ENCODE measurements at places on chromosomes 7 and 10.
A peak's percentile ranks its signal among the peaks of the same experiment; 100 is the strongest.

DNA sequence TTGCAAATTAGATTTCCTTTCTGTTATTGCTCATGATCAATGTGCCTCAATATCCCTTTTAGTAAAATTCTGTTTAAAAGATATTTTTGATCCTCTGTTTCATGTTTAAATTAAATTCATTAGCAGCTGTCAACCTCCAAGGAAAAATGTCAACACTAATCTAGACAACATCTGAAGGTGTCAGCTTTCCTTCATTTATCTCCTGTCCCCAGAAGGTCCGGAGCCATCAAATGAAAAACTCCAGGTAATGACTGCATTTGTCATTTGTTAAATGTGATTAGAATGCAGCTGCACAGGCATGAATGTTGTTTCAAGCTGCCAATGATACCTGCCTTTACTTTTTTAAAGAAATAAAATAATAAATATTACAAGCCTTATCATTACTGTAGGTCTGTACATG lies 463.7 kb upstream of the SEMA3A start:
- DNase-seq: no peak

DNA sequence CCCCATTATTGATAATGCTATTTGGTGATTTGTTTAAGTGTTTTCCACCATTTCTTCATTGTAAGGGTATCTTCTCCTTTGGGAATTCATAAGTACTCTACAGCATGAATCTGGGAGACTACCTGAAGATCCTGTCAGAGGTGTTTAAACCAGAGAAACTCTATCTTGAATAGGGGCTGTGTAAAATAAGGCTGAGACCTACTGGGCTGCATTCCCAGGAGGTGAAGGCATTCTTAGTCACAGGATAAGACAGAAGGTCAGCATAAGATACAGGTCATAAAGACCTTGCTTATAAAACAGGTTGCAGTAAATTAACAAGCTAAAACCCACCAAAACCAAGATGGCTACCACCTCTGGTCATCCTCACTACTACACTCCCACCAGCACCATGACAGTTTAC lies 13.4 kb upstream of the OR2A5 start:
- no peak for DNase-seq

GRCh38 chr7:34019301-34019790 lies 114.0 kb downstream of the BMPER start:
- no peak for DNase-seq

DNA sequence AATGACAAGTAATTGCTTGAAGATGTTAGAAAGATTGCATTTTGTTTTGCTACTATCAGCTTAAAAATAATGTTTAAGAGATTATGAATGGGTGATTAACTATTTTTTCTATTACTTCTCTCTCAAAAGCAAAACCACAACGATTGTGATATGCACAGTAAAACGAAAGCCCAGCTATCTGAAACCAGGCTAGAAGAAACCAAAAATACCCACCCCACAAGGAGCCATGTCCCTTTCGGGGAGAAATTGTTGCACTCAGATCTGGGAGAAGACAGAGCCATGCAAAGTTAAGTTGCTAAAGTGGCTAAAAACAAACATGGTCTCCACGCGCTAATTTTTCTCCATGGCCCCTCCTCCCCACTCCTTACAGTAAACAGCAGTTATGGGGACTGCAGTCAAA lies 173.6 kb downstream of the RPS24 start:
- DNase-seq: no peak

DNA sequence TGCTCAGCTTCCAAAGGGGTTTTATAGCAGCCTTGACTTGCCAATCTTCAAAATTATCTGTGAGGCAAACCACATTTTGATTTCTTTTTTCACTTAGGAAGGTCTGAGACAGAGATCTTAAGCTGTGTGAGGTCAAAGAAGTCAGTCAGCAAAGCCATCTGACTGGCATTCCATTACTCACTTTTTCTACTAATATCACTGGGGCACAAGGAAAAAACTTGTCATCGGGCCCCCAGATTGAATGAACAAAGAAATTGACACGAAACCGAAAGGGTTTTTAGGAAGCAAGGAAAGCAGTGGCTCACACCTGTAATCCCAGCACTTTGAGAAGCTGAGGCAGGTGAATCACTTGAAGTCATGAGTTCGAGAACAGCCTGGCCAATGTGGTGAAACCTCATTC lies 78.5 kb upstream of the FRMD4A start:
- DNase-seq: no peak

DNA sequence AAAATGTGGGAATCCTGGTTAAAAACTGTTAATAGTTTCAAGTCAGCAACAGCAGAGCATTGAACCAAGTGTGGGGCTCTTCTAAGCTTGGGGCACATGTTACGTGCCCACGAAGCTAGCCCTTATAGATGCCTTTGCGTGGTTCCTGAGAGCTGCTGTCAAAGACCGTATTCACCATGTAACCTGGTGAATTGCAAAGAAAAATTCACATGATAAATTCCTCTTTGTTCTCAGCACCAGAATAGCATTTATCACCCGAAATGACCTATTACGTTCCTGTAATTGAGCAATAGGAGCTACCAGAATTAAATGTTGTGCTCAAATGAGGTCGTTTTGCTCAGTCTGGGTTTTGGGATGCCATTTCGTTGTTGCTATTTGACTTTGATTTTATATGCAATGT lies 202.6 kb upstream of the PRPS1L1 start:
- DNase-seq: no peak

- DNase-seq: no peak
Measured at GRCh38 chr7:4033996-4034395, 648.1 kb upstream of the FOXK1 start.

DNA sequence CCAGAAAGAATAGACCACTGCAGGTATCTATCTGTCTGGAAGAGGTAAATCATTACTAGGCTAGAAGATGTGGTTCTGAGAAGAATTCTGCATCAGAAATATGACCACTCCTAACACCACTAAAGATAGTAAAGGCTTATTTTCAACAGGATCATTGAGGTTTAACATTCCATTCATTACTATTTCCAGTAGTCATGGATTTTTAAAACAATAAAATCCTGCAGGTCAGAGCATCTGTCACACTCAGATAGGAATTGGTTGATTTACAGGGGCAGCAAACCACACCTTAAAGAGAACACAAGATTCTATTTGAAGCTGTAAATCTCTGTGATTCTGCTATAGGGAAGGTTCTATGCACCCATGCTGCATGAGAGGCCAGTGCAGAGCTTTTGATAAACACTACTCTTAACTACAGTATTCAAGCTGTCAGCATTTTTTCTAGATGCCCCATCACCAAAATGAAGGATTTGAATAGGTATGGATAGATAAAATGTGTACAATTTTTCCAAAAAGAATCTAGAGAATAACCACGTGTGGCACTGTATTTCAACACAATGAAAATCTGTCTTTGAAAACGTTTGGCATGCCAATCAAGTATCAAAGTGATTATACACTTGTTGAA lies 14.6 kb downstream of the LRRC17 start:
- DNase-seq: no peak

DNA sequence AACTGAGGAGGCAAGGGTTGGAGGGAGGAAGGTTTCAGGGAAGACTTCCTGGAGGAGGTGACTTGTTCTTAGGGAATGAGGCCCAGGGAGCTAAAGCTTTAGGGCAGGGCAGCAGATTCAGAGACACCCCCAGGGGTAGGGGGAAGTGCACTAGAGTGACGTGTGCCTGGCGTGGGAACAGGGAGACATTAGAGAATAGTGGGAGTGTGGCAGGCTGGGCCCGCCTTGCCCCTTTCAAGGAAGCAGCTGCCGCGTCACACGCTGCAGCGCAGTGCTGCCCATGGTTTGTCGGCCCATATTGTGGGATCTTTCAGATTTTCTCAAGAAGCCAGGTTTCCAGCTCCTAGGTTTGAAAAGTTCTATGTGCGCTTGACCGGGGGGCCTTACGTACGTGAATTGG lies 139.4 kb downstream of the LHPP start:
- DNase-seq: peak; percentile 16

- DNase-seq: no peak
Measured at GRCh38 chr7:39761449-39761848, 138.1 kb downstream of the RALA start.

GRCh38 chr7:96120445-96121225 lies 201.3 kb downstream of the SLC25A13 start:
- DNase-seq: no peak

GRCh38 chr10:124626759-124627380 lies 117.3 kb downstream of the FAM53B start:
- DNase-seq: peak; percentile 89

GRCh38 chr7:81514546-81514945 lies 255.3 kb downstream of the HGF start:
- DNase-seq: no peak

DNA sequence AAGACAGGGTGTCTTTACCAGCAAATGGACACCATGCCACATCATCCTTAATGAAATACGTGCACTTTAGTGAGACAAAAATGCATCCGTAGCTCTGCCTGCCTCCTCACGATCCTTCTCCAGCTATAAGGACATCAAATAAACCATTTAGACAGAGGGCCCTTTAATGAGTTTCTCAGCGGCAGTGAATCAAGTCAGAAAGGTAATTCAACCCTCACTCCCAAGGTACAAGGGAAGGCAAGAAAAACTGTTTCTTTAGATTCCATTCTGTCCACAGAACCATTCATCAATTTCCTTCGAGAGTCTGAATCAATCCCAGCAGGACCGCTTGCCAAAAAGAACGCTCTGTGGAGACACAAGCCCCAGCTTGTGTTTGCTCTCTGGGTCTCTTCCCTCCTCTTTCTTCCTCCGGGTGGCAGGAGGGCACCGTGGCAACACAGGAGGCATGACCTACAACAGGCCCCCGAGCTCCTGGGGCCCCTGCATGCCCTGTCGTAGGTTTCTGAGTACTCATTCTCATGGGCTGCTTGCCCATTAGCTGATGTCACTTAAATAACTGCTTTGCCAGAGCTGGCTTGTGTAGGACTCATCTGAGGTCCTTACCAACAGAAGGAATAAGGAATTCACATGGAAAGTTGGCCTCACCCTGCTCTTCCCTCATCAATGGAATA lies 297.8 kb upstream of the PRKCQ start:
- DNase-seq: no peak

DNA sequence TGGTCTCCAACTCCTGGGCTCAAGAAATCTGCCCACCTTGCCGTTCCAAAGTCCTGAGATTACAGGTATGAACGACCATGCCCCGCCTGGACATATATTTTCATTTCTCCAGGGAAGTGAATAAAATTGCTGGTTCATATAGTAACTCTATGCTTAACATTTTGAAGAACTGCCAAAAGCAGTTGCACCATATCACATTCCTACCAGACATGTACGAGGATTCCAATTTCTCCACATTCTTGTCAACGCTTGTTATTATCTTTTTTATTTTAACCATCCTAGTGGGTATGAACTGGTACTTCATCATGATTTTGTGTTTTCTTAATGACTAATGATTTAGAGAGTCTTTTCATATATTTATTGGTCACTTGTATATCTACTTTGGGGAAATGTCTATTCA lies 21.9 kb upstream of the CPN1 start:
- no peak for DNase-seq

DNA sequence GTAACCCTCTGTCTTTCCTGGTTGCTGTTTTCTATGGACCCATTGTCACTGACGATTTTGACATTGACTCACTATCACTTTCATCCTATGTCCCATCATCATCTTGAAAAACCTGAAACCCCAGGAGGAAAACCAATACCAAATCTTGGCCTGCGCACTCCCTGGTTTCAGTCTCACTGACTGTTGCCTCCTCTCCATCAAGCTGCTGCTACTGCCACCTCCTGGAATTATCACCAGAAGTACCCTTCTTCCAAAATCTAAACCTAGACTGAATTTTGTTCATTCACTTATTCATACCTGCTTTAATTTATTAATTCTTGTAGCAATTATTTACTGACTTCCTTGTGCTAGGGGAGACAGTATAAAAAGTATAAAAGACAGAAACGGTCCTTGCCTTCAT lies 44.5 kb upstream of the ACBD5 start:
- DNase-seq: no peak

DNA sequence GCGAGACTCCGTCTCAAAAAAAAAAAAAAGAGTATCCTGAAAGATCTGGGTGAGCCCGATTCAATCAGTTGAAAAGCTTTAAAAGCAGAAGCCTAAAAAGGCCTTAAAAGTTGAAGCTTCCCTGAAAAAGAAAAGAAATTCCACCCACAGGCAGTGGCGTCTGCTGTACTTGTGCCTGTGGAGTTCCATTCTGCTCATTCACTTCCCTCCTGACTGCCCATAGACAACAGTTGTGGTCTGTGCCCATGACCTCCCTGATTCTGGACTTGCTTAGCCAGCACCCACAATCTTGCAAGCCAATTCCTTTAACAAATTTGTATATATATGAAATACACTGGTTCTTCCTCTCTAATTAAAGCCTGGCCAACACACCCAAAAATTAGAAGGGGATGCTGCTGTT lies 141.7 kb downstream of the DLG5 start:
- no peak for DNase-seq

DNA sequence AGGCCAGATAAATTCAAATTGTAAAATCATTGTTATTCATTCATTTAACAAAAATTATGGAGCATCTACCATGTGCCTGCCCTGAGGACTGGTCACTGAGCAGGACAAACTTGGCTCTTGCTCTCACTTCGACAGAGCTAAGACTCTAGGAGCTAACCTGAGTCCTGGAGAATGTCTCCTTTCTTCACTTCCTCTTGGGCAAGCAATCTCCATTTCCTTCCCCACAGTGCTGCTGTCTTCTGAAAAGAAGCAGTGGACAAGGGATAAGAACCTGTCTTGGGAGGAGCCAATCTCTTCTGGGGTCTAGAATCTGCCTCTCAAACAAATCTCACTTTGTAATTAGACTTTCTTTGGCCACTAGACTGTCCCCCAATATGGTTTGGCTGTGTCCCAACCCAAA lies 76.2 kb upstream of the PLXNA4 start:
- no peak for DNase-seq
